Putamen (tissue), 1 donor: ENCODE measurements at places on chromosomes 16 and 17.

GRCh38 chr16:89178453-89179147 is 7.1 kb downstream of the CDH15 start:
- no peak for DNase-seq

GRCh38 chr17:7408252-7408727 is 645 bp downstream of the NLGN2 start:
- no peak for DNase-seq

DNA sequence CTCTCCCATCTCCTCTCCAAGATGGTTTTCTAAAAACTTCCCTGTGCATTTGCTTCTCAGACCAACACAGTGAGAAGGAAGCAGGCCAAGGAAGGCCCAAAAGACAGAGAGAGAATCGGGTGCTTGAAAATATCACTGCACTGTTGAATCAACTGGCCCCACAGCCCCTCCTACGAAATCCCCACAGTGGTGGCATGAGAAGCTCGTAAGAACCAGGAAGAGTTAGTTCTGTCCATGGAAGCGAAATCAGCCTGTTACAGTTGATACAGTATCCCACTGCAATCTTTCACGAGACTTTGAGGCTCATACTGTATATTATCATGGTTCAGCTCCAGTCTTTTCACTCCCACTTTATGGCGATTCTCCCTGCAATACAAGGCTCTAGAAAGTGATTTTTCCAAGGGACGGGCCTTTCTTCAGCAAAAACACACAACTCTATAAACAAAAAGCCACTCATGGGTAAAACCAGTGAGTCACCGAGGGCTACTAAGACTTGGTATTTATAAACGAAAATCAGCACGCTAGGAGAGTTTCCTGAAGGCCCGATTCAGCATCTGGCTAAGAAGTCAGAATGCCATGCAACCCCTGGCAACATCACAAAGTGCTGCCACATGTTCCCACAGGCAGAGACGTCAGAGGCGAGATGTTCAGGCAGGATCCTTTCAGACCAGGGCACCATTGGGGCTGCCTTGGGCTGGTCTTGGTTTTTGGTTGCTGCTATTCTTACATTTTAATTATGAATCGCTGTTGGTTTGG is 185.7 kb downstream of the IRX5 start:
- no peak for DNase-seq

DNA sequence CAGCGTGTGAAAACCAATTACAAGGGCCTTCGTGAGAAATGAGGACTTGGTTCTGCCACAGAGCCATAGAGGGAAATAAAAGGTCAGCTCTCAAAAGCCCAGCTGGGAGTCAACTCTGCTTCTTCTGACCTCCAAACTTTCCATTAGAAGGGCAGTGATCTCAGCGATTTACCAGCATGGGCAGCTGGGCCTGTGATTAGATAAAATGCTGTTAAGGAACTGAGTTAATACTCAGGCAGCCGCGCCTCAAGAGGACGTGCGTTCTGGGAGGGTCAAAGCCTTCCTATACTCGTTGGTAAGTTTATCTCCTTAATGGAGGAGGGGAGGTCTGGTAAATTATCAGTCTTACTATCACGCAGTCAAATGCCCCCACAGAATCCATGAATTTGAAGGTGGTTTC is 480.2 kb upstream of the ERCC4 start:
- no peak for DNase-seq

GRCh38 chr16:89629827-89630610 is 16.6 kb downstream of the DPEP1 start:
- no peak for DNase-seq

DNA sequence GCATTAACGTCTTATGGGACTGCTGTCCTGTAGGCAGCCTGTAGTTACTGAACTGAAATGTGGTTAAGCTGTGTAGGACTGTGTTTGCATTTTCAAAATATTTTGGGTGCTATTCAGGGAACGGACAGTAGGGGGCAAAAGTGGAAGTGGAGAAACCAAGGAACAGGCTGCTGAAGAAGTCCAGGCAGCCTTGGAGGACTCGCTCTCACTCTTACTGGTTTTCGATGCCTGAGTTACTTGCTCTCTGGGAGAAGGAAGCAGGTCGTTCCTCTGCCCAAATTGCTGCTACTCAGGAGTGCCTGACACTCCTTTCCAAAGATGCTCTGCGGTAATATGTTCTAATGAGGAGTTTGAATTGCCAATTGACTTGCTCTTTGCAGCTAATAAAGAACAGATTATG is 64.5 kb upstream of the RBFOX1 start:
- peak; percentile 31 for DNase-seq

DNA sequence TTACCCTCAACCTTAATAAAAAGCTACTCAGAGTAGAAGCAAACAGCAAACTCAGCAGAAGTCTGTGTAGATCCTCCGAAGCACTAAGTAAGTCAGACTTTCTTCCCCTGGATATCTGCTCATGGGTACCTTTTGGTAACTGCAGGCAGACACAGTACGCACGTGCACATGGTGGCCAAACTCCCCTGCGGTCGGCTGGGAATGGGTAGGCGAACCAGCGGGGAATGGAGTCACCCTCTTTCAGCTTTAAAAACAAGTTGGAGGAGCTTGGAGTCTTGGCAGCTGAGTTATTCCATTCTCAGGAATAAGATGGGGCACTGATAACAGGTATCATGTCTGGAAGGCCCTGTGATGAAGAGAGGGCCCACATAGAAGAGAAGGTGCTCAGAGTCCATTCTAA is 16.3 kb downstream of the CYB561 start:
- DNase-seq: no peak

DNA sequence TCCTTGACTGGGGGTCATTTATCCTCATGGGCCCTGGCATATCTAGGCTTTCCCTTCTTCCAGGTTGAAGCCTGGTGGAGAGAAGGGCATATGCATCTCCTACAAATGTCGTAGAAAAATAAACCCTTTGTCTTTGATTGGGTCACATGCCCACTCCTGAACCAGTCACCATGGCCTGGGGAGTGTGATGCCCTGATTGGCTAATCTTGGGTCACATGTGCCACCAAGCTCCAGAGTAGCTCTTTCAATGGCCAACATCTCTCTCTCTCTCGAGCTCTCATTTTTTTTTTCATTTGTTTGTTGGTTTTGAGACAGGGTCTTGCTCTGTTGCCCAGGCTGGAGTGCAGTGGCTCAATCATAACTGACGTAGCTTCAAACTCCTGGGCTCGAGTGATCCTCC is 5.6 kb upstream of the XPO6 start:
- DNase-seq: no peak

DNA sequence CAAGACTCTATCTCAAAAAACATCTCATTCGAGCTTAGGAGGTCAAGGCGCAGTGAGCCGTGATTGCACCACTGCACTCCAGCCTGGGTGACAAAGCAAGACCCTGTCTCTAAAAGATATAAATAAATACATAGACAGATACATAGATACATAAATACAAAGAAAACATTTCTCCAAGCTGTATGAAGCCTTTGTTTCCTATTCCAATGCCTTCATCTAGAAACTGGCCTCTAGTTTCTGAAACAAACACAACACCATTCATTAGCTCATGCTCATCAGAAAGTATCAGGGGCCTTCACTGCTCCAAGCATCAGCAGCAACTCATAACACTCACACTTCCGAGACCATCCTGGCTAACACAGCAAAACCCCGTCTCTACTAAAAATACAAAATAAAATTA is 10.3 kb upstream of the ASGR2 start:
- DNase-seq: no peak

DNA sequence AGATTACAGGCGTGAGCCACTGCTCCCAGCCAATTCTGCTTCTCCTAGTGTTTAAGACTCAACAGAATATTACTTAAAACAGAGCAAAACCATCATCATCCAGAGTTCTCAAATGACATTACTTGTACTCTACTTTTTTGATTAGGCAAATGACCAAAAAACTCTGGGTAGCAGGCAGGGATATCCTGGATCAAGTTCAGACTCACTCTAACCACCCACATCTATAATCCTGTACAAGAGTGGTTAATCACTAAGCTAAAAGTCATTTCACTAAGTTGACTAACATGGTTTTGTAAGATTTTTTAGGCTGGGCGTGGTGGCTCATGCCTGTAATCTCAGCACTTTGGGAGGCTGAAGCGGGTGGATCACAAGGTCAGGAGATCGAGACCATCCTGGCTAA is 6.8 kb downstream of the NAE1 start:
- no peak for DNase-seq

- DNase-seq: no peak
These were observed 27.0 kb downstream of the CBFB start for GRCh38 chr16:67055712-67056487.

DNA sequence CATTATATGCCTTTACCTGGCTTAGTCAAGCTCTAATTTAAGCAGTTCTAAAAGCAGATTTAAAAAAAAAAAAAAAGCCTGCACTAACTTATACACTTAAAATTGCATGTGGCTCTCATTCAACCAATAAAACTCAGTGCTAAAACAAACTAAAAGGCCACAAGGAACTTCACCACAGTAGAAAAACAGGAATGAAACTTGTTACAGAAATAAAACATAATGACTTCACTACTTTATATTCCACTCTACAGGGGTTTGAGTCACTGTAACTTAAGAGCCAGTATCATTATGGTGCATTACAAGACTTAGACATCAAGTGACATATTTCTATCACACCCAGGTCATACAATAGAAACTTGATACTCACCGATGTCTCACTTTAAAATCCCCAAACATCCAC is 11.1 kb downstream of the CA10 start:
- DNase-seq: no peak

- no peak for DNase-seq
These were observed 25.5 kb downstream of the SERPINF1 start for GRCh38 chr17:1787301-1787902.

DNA sequence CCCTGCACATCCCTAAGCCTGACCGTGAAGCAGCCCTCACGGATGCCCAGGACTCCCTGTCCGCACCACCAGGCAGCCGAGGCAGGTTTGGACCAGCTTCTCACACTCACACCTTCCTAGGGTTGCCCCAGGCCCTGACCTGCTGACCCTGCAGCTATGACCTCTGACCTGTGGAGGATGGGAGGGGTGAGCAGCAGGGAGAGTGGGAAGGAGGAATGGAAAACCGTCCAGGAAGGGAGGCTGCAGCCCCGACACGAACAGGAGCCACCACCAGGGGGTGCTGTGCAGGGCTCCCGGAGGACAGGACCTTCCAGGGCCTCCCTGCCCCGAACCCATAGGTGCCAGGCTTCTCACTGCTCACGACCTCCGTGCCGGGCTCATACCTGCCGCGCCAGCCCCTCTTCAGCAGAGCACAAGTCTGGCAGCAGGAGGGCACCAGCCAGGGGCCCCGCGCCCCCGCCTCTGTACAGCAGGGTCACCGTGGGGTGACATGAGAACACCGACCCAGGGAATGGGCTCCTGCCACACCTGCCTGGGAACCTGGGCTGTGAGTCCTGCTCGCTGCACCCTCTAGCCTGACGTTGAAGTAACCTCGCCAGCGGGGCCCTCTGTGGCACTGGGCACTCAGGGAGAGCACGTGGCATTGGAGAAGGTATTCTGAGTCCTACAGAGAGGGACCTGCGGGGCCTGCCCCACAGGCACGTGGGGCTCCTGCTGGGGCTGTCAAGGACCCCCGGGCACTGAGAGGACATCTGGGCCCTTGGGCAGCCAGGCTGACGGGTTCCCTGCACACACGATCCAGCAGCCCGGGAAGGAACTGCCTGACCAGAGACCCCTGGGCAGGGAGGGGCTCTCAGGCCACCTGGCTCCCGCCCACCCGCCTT is 37.6 kb downstream of the CTU2 start:
- DNase-seq: no peak

DNA sequence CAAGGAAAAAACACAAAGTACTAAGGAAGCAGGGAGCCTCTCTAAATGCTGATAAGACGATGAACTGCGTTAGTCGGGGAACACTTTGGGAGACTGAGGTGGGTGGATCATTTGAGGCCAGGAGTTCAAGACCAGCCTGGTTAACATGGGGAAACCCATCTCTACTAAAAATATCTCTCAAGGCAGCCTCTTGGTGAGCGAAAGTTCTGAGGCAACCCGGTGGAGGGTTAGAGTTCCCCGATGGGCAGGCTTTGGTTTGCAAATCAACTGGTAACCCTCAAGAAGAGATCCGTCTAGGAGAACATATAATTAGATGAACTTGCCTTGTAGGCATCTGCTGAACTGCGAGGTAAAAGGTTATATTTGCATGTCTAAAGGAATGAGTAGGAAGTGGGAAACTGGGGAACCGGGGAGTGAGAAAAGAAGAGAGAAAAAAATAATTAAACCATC is 44.6 kb downstream of the WSB1 start:
- DNase-seq: no peak

GRCh38 chr16:764184-764750 is 3.7 kb downstream of the MSLN start:
- no peak for DNase-seq

- DNase-seq: no peak
These were observed 2.5 kb upstream of the VASN start for GRCh38 chr16:4369007-4369733.
